T-helper 9 cell (primary cell): ENCODE measurements at places on chromosomes 12 and 14.

DNA sequence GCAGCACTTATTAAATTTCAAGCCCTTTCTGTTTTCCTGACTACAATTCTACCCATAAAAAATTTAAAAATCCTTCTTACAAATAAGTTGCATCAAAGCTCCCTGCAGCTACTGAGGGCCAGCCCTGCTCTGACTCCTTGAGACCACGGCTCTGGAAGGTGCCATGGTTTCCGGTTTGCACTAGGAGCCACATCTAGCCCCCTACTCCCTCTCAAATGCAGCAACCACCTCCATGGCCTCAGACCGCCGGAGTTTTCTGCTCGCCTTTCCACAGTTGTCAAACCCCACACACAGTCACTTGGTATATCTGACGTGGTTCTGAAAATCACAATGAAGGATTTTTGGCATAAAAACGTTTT, 30.1 kb downstream of the P2RX4 start:
- DNase-seq: no peak

- DNase-seq: no peak
These were observed 48.5 kb upstream of the OVCH1 start for GRCh38 chr12:29546000-29546399.

GRCh38 chr12:91935296-91935695, 210.3 kb downstream of the BTG1 start:
- DNase-seq: no peak

GRCh38 chr12:69671597-69671996, 27.5 kb downstream of the BEST3 start:
- DNase-seq: no peak

DNA sequence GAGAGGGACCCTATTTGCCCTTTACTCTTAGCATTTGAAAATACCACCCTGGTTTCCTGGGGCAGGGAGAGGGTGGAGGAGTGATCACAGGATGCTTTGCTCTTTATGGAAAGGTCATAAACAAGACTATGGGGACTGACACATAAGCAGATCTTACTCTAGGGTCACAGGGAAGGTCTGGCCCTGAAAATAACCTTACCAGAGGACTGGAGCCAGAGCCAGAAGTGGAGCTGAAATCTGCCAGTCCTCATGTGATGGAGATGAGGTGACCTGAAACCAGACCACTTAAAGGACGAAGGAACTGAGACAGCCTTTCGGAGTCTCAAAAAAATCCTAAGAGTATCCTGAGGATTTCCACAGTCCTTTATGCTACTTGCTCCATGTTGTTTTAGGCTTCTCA, 12.4 kb downstream of the PFKM start:
- DNase-seq: no peak

GRCh38 chr14:28830115-28830534, 63.5 kb downstream of the FOXG1 start:
- no peak for DNase-seq

- no peak for DNase-seq
These were observed 74.4 kb downstream of the SLC24A4 start for GRCh38 chr14:92397150-92397952.

GRCh38 chr12:129681830-129682229, 222.0 kb downstream of the TMEM132D start:
- DNase-seq: no peak

DNA sequence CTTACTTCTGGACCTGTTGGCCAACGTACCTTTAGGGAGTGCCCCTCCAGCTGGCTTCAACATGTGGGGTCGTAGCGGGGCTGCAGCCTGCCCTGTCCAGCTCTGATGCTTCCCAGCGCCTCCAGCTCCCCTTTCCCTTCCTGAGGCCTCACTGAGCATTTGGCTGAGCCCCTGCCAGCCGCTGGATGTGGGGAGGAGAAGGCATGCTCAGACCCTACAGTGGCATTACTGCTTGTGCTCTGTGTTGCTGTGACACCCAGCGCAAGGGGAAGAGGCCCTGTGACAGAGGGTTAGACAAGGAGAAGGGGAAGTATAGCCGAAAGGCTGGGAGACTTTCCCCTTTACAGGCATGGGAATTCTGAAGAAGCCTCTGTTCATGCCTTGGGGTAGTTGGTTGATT, 145.9 kb downstream of the PRKCH start:
- no peak for DNase-seq

DNA sequence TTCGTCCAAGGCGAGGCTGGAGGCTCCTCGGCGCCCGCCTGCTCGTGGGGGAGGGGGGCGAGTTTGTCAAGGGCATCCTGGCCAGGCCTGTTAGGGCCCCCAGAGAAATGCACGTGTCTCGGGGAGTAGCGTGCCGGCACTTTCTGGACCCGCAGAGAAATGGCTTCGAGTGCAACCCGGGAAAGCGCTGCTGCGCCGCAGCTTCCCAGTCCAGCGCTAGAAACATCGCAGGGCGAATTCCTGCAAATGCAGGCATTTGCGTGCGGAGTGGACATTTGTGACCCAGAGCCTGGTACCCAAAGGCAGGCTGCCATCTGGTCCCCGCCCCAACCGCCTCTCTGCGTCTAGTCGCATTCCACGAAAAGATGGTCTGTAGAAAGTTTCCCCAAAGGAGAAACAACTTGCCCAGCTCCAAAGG, 756 bp downstream of the LGR5 start:
- DNase-seq: no peak

GRCh38 chr12:26935636-26936378, 2.0 kb downstream of the INTS13 start:
- DNase-seq: no peak

GRCh38 chr12:91722072-91722471, 423.6 kb downstream of the BTG1 start:
- no peak for DNase-seq

DNA sequence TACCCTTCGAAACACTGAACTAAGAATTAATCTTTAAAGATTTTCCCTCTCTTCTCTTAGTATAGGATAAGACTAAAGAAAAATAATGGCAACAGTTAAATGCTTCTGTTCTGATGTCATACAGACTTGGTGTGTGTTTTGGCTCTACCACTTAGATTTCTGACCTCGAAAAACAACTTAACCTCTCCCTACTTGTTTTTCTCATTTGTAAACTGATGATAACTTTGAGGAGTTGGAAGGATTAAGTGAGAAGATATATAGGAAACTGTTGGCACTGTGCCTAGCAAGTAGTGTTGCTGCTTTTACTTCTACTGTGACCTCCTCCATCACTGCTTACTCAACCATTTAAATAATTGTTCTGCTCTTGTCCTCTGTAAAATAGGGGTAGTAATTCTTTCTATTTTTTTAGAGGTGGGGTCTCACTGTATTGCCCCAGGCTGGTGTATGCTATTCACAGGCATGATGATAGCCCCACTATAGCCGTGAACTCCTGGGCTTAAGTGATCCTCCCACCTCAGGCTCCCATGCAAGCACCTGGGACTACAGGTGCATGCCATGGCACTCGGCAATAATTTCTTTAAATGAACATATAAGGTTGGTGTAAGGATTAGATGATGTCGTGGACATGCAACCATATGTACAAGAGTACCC, 22.4 kb downstream of the PALS1 start:
- DNase-seq: no peak

DNA sequence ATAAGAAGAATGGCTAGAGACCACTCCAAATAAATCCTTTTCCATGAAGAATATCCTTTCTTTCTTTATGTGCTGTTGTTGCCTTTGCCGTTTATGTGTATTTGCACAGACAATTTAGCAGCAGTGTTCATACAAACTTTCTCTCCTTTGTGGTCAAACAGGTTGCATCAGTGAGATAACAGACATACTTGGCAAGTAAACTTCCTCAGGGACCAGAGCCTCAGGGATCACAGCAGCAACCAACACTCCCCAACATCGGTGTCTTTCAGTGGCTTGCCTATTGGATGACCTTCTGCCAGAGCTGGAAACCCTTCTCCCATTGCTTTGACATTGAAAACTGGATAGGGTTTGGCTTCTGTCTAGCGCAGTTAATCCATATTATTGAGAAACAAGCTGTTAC, 252.2 kb downstream of the BTG1 start:
- DNase-seq: no peak

DNA sequence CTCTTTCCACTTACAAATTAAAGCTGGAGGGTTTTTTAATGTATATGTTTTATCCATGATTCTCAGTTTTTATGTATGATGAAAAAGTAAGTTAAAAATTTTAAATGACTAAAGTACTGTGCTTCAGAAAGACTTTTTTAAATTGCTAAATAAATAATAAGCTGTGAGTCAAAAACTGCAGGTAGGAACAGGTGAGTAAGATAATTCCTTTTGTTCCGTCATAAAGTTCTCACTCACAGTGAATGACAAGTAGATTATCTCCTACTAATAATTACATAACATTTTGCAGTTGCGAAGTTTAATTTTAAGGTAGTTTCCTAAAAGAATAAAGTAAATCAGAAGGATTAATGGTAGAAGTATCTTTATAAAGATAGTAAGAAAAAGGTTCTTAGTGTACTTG, 78.0 kb downstream of the PRKCH start:
- no peak for DNase-seq

GRCh38 chr14:95547272-95547625, 12.4 kb downstream of the GLRX5 start:
- no peak for DNase-seq

DNA sequence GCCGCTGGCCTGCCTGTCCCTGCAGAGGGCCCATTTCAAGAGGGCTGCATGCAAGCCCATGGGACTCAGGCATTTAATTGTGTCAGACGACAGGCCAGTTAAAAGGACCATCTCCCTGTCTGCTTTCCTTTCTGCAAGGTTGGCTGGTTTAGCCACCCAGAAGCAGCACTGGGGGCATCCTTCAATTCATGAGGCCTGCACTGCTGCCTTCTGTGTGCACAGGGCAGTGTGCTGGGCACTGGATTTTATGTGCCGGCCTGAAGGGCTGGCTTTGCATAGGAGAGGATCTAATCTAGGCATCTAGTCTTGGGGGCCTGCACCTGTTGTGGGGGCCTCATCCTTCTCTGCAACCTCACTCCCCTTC, 114.1 kb upstream of the FKBP4 start:
- DNase-seq: no peak

GRCh38 chr12:1642513-1642912, 13.5 kb downstream of the WNT5B start:
- DNase-seq: no peak

- no peak for DNase-seq
These were observed 3.2 kb downstream of the PRPH start for GRCh38 chr12:49298160-49298559.

- DNase-seq: no peak
These were observed 2.9 kb downstream of the RILPL2 start for GRCh38 chr12:123433615-123434014.

GRCh38 chr12:127304751-127305725, 961.9 kb upstream of the TMEM132C start:
- no peak for DNase-seq

GRCh38 chr14:44700694-44701093, 193.6 kb upstream of the FSCB start:
- DNase-seq: no peak

DNA sequence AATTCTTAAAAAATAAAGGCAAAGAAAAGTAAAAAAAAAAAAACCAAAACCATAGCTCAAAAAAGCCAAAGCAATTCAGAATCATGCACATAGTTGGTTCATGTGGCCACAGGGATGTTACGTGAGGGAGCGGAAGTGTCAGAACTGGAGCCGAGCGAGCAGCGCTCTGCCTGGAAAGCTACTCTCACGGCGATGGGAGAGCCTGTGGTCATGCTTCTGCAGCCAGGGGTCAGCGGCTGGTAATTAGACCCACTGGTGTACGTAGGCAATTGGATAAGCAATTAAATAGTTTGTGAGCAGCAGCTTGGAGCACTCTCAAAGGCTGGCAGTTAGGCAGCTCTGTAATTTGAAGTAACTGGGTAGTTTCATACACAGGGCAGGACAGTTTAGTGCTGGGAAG, 58.1 kb downstream of the TRHDE start:
- DNase-seq: no peak

GRCh38 chr14:73269729-73270531, 32.6 kb downstream of the PAPLN start:
- DNase-seq: no peak

- DNase-seq: no peak
These were observed 83.3 kb upstream of the SLC38A4 start for GRCh38 chr12:46908936-46909635.

DNA sequence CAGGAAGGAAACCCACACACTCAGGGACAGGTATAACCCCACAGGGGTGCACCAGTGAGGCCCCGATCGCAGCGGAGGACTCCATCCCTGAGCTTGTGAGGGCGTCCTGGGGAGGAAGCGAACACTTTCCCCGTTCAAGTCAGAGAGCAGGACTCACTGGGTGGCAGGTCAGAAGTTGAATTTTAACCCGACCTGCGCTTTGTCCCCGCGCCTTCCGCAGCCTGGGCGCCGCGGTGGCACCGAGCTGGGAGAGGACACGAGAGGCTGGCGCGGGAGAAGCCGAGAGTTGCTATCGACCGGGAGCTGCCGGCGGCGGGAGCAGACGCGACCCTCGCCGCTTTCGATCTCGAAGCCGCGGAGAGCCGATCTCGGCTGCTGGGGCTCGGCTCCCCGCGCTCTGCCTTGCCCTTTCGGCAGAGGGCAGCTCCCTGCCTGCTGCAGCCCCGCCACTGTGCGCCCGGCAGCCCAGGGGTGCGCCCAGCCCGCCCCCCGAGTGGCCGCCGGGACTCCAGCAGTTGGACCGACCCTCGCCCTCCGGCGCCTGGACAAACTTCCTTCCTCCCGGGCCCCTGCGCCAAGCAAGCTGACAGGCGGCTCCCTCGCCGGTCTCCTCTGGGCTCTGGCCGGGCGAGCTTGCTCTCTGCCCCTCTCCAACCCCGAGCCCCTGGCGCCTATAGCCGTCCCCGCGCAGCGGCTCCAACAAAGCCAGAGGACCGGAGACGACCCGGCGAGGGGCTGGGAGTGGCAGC, 918 bp downstream of the LIN7A start:
- no peak for DNase-seq

- DNase-seq: no peak
These were observed 129.1 kb downstream of the TMEM117 start for GRCh38 chr12:43964961-43965360.

DNA sequence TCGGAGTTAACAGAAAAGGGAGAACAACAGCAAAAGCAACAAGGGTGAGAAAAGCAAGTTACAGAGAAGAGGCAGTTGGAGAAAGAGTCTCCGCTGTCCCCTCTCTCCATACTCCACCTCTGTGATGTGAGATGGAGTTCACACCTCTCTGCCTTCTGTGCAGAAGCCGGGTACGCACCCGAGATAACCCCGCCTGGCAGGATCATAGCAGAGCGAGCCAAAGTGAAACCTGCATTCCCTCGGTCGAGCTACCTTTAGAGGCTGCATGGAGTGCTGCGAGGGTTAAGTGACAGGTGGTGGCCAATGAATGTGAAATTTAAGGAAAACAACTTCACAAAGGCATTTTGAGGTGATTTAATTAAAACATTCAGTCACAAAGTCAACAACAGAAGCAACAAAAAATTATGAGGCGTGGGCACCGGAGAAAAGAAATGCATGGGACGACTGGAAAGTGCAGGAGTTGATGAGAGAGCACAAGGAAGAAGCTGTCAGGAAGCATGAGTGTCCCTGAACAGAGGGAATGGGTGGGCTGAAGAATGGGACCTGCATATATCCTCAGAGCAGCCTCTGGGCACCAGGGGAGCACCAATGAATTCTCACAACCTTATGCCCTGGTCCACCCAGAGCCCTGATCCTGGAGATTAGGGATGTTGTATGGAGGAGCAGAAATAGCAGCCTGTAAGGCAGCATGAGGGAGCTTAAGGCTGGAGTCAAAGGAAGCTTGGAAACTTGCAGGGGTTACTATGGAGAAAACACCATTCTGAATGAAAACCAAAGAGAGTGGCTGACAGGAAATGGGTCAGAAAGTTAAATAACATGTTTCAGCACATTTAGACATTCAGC, 208.3 kb downstream of the EMP1 start:
- no peak for DNase-seq
